ENCODE measurements at places on chromosomes 2 and 18.

DNA sequence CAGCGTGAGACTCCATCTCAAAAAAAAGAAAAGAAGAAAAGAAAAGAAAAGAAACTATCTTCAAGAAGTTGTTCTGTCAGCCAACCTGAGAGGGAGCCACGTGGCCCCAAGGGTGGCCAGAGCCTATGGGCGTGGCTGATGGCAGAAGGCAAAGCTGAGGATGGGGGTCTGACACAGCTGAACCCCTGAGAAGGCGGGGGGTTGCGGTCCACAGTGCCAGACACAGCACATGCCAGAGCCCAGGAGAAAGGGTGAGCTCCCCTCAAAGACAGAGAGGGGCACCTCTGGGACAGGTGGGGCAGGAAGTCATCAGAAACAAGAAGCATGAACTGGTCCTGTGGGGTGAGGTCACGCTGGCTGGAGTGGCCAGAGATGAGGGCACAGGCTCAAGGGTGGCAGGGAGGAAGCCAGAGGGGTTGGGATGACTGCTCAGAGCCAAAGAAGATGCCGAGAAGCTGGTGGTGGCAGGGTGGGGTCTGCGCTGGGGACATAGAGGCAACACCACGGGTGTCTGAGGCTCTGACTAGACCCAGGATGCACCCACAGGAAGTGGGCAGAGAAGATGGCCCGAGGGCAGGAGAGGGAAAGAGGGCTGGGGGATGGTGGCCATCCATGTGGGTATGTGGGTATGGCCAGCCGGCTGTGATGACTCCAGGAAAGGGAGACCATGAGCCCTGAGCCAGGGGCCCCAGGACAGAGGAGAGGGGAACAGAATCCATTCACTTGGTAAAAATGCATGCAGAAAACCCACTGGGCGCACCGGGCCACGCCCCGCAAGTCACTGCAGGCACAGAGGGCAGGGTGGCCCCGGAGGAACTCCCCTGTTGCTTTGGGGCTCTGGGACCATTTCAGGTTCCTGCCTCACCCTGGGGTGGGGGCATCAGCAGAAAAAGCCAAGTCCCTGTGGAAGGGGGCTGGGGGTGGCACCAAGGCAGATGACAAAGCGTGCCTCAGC, 8.4 kb downstream of the KIF1A start:
- no peak for DNase-seq

GRCh38 chr2:218395456-218395825, 4.2 kb upstream of the CTDSP1 start:
- DNase-seq: no peak

DNA sequence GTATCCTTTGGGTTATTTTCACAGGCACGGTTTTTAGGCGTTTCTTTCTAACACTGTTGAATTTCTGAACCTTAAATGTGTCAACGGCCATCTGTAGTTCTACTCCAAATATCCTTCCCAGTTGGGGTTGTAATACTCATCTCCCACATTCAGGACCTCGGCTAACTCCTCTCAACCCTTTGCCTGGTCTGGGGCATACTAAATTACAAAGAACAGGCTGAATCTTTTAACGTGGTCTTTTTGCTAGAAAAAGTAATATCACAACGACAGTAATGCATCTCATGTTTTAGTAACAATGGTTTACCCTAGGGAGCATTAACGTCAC, 2.1 kb downstream of the RPRM start:
- DNase-seq: no peak

DNA sequence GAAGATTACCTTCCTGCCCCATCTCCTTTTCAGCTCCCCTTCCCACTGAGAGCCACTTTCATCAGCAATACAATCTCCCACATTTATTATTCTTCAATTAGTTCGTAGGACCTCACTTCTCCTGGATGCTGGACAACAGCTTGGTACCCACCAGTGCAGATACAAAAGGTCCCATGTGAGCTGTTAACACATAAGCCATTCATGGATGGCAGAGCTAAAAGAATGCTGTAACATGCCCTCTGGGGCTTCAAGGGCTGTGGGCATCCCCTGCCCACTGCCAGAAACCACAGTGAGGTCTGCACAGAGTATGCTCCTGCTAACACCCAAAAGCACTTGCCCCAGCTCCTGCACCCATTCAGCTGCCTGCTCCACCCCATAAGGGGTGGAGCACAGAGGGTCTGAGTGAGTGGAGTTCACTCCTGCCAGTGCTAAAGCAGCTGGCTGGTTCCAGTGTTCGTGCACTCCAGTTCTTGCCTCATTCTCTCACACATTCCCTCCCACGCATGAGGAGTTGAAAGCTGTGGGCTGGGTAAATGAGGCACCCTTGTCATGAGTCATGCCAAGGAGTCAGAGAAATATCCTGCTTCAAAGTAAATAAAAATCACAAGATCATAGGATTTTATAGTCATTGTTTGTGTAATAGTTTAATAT, 305.9 kb upstream of the TMEFF2 start:
- DNase-seq: peak; percentile 31

DNA sequence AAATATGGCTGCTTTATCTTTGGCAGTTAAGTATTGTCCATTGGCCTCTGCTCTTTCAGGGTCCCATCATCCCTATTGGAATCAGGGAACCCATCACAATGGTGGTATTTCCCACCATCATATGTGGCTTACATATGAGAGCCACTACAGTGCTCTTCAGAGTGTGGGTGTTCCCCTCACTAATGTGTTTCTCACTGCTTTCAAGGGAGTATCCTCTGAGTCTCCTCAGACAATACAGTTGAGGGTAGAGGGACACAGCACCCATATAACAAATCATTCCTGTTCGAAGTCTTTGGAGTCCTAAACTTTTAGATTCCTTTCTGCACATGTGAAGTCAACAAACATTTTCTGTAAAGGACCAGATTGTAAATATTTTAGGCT, 48.8 kb upstream of the DNAJC10 start:
- DNase-seq: no peak

DNA sequence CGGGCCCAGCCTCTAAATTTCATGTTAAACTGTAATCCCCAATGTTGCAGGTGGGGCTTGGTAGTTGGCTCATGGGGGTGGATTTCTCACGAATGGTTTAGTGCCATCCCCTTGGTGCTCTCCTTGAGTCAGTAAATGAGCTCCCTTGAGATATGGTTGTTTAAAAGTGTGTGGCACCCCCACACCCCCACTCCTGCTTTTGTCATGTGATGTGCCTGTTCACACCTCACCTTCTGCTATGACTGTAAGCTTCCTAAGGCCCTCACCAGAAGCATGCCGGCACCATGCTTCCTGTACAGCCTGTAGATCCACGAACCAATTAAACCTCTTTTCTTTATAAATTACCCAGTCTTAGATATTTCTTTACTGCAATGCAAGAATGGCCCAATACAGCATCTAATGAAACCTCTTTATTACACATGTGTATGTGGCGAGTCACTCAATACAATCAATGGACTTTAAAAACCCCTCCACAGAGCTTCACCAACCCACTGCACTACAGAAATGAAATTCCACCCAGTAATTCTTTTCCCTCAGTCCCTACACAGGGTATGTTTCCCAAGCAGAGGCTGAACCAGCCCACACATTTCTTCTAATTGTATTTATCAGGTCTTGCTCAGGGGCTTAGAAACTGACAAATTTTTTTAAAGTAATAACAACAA, 47.3 kb downstream of the WDFY1 start:
- DNase-seq: no peak

GRCh38 chr2:157326698-157327097, 1.1 kb upstream of the ERMN start:
- no peak for DNase-seq

GRCh38 chr2:126107883-126108282, 548.1 kb upstream of the GYPC start:
- no peak for DNase-seq

- no peak for DNase-seq
Measured at GRCh38 chr2:238256111-238256510, 16.3 kb upstream of the HES6 start.

GRCh38 chr2:3628241-3628679, 29.7 kb upstream of the ALLC start:
- DNase-seq: no peak

DNA sequence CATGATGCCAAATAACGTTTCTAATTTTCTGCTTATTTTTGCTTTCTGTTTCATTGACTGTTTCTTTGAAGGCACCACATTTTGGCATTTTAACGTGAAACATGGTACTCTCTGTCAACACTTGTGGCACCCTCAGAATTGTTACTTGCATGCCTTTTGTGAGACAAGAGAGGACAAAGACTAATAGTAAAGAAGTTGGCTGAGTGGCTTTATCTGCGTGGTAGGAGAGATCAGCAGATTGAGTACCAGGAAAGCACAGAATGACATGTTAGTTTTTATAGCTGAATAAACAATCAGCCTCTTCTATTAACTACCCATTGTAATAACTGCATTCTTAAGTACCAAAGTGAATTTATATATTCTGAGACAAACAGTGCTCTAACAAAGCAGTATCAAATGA, 8.6 kb downstream of the ZNF638 start:
- no peak for DNase-seq

DNA sequence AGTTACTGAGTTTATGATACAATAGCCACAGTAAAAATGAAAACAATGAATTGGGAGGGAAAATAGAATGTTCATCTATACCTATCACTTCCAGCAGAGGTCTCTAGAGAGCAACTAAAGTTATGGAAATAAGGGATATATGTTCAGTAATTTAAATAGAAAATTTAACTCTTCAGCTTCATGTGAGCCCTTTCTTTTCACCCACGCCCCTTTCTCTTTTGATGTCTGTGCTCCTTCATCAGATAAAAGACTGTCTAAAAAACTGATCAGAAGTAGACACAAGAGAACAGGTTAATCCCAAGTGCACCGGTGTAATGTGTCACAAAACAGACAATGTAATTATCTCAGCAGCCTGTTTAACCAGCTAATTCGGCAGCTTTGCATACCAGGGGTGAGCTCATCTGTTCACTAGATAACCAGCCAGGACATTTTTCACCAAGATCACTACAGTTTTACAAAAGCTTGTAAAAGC, 238.5 kb upstream of the ERBB4 start:
- DNase-seq: peak; percentile 21

DNA sequence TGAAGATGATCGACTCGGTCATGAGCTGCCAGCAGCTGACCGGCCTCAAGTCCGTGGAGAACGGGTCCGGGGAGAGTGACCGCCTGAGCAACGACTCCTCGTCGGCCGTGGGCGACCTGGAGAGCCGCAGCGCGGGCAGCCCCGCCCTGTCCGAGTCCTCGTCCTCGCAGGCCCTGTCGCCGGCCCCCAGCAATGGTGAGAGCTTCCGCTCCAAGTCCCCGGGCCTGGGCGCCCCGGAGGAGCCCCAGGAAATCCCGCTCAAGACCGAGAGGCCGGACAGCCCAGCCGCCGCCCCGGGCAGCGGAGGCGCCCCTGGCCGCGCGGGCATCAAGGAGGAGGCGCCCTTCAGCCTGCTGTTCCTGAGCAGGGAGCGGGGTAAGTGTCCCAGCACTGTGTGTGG, 14.9 kb downstream of the SALL3 start:
- no peak for DNase-seq

- DNase-seq: peak; percentile 48
Measured at GRCh38 chr2:19035238-19035637, 323.2 kb downstream of the OSR1 start.

DNA sequence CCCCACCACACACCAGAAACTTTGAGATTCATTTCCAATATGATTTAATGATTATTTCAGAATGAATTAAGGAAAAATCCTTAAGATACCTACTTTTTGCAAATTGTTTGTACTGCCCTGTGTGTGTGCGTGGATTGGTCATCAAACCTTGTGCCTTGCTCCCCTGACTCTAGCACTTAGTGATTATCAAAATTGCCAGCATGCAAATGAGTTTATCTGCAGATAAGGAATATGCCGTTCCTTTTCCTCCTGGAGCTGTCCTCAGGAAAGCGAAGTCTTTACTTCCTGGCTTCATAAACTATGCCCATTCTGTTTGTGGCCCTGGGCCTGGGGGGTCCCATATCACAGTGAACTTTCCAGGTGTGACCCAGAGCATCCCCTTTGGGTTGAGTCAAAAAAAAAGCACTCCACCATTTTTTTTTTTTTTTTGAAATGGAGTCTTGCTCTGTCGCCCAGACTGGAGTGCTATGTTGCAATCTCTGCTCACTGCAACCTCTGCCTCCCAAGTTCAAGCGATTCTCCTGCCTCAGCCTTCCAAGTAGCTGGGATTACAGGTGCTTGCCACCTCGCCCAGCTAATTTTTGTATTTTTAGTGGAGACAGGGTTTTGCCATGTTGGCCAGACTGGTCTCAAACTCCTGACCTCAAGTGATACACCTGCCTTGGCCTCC, 11.4 kb downstream of the CHMP1B start:
- DNase-seq: no peak

DNA sequence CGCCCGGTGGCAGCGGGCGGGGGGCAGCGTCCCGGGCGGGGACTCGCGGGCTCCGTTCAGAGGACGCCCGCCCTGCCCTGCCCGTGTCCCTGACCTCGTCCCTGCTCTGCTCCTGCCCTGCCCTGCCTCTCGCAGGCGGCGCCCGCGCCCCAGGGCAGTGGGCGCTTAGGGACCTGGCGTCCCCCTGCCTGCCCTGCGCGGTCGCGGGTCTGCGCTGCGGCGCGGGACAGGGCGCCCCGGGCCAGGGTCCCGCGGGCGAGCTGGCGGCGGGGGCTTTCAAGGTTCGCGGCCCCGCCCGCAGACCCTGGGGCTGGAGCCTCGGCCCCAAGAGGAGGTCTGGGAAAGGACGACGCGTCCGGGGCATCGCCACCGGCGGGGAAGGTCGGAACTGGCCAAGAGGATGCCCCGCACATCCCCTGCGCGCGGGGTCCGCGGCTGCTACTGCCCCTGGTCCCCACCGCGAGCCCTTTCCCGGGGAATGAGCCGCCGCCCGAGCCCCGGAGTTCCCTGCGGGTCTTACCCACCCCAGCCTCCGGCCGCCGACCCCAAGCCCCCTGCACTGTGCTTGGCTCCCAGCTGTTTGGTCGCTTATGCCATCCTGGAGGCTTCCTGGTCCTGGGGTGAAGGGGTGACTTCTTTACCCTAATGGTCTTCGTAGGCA, 679 bp downstream of the RNF144A start:
- no peak for DNase-seq

DNA sequence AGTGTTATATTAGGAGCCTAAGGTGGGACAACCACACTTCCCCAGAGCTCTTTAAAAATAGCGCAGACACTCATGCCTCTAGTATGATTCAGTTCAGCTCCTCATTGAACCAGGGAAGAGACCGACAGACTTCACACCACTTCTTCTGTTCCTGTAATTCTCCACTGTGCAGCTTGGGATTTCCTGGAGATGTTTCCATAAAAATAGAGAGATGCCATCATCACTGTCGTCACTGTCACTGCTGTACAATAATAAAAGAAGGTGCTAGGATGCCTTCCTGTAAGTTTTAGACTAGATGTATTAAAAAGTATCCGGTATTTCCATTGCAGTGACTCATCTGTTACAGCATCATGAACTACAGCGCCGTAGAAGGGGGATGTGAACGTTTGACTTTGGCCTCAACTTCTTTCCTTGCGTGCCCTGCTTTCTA, 110.9 kb downstream of the FAM210A start:
- DNase-seq: peak; percentile 23

DNA sequence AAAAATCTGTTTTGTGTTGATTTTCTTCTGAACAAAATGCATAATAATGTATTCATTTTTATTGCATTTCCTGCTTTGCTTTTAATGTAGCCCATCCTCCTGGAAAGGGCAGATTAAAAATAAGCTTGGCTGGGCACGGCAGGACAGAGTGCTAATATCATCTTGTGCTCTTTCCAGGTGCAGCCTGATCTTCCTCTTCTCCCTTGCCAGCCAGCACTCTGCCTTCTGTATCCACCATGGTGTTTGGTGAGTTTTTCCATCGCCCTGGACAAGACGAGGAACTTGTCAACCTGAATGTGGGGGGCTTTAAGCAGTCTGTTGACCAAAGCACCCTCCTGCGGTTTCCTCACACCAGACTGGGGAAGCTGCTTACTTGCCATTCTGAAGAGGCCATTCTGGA, 52.3 kb downstream of the KCNS3 start:
- DNase-seq: no peak

All from fibroblast of skin of right biceps (primary cell).